ENCODE measurements at places on chromosomes 7 and 10. TPM values are rescaled to one million over a fixed set of nuclear protein-coding genes. Genes with fewer than 3 reads are reported as not detected.

PTN gene
- total RNA-seq: 9.3 TPM

RAB19 gene
- total RNA-seq: not detected

PRF1 gene
- total RNA-seq: not detected

ETV1 gene
- 8.0 TPM for total RNA-seq

SSC4D gene
- total RNA-seq: 0.68 TPM

CPVL gene
- 1.9 TPM for total RNA-seq

ATOH7 gene
- total RNA-seq: not detected

PIK3CG gene
- total RNA-seq: not detected

ANKRD30A gene
- not detected for total RNA-seq

WDR86 gene
- 1.1 TPM for total RNA-seq

C7orf33 gene
- not detected for total RNA-seq

AKR1C3 gene
- total RNA-seq: 308 TPM

SGMS1 gene
- 28.8 TPM for total RNA-seq

CLCN1 gene
- total RNA-seq: not detected
